ENCODE measurements at places on chromosomes 1 and 21. TPM values are rescaled to one million over a fixed set of nuclear protein-coding genes. Genes with fewer than 3 reads are reported as not detected.

FCAMR gene
- not detected for total RNA-seq

MYCL gene
- total RNA-seq, result 2.1 TPM

C1QC gene
- not detected for total RNA-seq

VPS26C gene
- 45.3 TPM for total RNA-seq

OSCP1 gene
- total RNA-seq, result 5.7 TPM

CAPZB gene
- 214 TPM for total RNA-seq

C1orf115 gene
- 0.44 TPM for total RNA-seq

GNL2 gene
- total RNA-seq, result 121 TPM

OR2W3 gene
- total RNA-seq, result not detected

PEAR1 gene
- total RNA-seq, result 0.35 TPM

ADORA1 gene
- 1.2 TPM for total RNA-seq

CYP4A11 gene
- not detected for total RNA-seq

Measured in A673 (cell line).